Activated T-cell treated with anti-CD3 and anti-CD28 coated beads, Interleukin-2, amount 50 U/mL, for 72 hours (primary cell): ENCODE measurements at places on chromosomes 1 and 21.

- DNase-seq: no peak
These were observed 25.8 kb upstream of the LSS start for GRCh38 chr21:46254208-46254975.

- DNase-seq: no peak
These were observed 8.6 kb downstream of the AIM2 start for GRCh38 chr1:159067699-159068621.

GRCh38 chr1:164524810-164525209, 34.2 kb upstream of the PBX1 start:
- no peak for DNase-seq

DNA sequence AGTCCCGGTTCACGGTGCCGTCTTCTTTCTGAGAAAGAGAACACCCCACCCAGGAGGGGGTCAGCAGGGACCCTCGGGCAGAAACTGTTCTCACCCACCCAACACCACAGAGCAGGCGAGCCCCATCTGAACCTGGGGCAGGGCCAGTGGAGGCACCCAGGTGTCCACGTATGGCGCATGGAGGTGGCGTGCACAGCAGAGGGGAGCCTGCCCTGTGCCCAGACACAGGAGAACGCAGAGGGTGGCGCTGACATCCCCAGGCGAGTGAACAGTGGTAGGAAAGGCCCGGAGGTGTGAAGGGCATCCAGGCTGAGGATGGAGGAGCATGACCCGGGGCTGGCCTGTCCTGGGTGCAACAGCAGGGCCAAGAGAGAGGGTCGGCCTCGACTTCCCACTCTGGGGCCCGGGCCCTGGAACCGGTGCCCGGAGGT, 91.1 kb downstream of the STUM start:
- DNase-seq: no peak

DNA sequence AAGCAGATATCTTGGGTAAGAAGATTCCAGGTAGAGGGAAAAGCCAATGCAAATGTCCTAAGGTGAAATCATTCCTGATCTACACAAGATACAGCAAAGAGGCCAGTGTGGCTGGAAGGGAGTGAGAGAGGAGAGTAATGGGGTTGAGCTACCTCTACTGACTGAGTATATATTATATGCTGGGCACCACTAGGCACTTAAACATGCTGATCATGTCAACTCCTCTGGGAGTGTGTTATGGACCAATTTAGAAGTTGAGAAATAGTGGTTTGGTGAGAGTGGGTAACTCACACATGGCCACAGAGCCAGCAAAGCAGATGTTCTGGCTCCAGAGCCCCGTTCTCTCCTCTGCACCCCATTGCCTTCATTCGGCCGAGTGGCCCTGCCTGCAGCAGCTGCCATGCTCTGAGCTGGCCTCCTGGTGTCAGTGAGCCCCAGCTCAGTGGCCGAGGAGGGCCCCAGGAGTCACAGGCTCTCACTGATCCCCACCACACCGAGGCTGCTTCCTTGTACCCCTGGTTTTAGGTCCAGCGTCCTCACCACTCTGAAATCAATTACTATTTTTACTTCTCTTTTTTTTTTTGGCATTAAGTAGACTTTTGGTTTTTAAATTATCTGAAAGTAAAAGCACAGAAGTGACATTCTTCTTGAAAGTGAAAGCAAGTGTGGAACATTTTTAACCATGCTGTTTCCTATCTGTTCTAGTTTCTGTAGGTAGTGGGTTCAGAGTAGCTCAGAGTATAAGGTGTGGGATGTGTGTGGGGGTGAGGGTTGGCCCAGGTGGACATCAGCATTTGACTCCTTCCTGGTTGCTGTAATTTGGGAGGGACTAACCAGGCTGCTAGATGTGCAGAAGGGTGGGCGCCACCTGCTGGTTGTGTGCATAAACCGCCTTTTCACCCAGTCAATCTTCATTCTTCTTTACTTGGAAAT, 45.8 kb upstream of the CRNN start:
- DNase-seq: peak; percentile 80
